ENCODE measurements at places on chromosomes 7 and 10. TPM values are rescaled to one million over a fixed set of nuclear protein-coding genes. Genes with fewer than 3 reads are reported as not detected.
A peak's percentile ranks its signal among the peaks of the same experiment; 100 is the strongest.

IRF5 gene
- total RNA-seq: 8.9 TPM

SLC18A3 gene
- not detected for total RNA-seq

PDZD7 gene
- 2.3 TPM for total RNA-seq

TMEM229A gene
- not detected for total RNA-seq

TFEC gene
- total RNA-seq: 0.30 TPM

SPAM1 gene
- not detected for total RNA-seq

TFR2 gene
- total RNA-seq: 3.9 TPM

DNA sequence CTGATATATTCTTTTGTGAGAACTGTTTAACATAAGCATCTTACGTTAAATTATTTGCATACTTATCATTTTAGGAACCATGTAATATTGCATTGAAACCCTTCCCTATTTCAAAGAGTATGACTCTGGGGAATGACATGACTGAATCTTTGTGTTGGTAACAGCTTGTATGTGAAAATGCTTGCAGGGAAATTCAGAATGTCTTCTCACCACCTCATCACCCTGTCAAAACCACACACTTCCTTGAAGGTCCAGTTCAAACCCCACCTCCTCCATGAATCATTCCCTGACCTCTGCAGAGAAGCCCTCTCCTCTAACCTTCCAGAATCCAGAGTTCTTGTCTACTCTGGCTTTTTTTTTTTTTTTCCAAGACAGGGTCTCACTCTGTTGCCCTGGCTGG lies 26.3 kb upstream of the NKX2-3 start:
- H3K27me3 ChIP-seq: peaks cover 66% of the 10 kb centered on the region
- no peak for DNase-seq
- H3K36me3 ChIP-seq: no peaks in the 10 kb centered on the region
- H3K4me3 ChIP-seq: no peak overlapping the region
- H3K27ac ChIP-seq: no peak overlapping the region

DNA sequence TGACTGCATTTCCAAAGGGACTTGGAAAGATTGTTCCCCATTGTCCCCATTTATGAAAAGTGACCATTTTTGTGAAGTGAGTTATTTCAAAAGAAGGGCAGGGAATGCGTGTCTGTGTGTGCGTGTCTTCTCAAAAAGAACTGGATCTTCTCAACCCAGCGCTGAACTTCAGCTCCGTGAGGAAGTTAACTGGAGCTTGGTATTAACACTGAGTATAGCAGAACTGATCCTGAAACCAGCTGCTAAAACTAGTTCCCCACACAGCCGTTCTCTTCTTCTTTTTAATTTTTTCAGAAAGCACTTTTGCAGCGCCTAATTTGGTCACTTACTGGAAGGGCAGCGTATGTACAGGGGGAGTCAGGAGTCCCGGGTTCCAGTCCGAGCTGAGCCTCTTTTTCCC lies 45.8 kb upstream of the PLEKHA1 start:
- H3K36me3 ChIP-seq: no peaks in the 10 kb centered on the region
- DNase-seq: no peak
- peaks cover 3% of the 10 kb centered on the region for H3K4me1 ChIP-seq
- H3K4me3 ChIP-seq: no peak overlapping the region

DNA sequence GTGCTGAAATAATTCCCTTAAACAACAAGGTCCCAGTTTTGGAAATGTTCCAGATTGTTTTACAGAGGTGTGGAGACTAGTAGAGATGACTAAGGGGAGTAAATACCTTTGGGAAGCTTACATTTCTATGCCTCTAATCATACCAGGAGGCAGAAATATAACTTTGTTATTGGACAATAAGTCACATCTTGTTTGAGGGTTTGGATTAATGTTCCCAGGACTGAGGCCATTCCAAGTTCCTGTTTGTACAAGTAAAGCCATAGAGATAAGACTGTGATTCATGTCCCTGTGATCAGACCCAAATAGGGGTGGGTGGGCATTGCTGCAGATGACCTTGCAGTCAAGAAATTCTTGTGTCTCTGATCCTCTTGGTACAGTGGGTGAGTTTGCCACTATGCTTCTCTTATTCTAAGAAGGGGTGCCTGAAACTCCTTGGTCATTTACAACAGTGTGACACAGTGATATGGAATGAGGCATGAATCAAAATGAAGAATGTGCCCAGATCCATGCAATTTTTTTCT lies 508.3 kb downstream of the SORCS3 start:
- no peaks in the 10 kb centered on the region for H3K27me3 ChIP-seq
- no peaks in the 10 kb centered on the region for H3K36me3 ChIP-seq
- no peak overlapping the region for H3K27ac ChIP-seq
- DNase-seq: no peak
- no peaks in the 10 kb centered on the region for H3K4me1 ChIP-seq

- H3K4me3 ChIP-seq: no peak overlapping the region
- H3K36me3 ChIP-seq: no peaks in the 10 kb centered on the region
- DNase-seq: no peak
- H3K27me3 ChIP-seq: peaks cover 3% of the 10 kb centered on the region
- H3K4me1 ChIP-seq: no peaks in the 10 kb centered on the region
- H3K27ac ChIP-seq: no peak overlapping the region
Observed at GRCh38 chr10:45383682-45384330, 9.8 kb downstream of the ALOX5 start.

DNA sequence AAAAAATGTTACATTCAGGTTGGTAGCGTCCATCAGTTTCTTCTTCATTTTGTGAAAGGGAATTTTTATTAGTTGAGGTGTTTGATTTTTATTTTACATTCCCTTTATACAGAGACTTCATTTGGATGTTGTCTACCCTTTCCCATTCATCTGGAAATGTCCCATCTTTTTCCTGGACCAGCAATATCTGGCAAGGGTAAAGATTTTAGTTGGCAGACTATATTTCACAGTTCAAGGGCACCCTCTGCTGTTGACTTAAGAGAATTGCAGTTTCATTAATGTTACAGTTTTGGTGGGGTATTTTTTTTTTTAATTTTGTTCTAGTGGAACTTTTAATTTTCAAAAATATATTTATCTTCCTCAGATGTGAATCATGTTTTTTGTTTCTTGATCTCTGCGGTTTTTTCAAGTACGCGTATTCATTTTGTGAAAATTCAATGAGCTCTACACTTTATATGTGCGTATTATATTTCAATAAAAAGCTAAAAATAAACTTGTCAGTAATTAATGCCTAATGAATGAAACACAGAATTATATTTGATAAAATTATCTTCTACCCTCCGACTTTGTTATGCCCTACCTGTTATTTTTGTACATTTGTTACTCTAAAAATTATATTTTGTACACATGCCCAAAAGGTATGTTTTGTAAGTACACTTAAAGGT lies 97.9 kb upstream of the KLF14 start:
- no peak overlapping the region for H3K27ac ChIP-seq
- H3K4me1 ChIP-seq: no peaks in the 10 kb centered on the region
- H3K27me3 ChIP-seq: no peaks in the 10 kb centered on the region
- no peak for DNase-seq
- no peak overlapping the region for H3K4me3 ChIP-seq

- no peaks in the 10 kb centered on the region for H3K4me1 ChIP-seq
- H3K4me3 ChIP-seq: no peak overlapping the region
- H3K27ac ChIP-seq: no peak overlapping the region
- H3K27me3 ChIP-seq: no peaks in the 10 kb centered on the region
Observed at GRCh38 chr7:129657363-129657762, 45.8 kb downstream of the NRF1 start.

GRCh38 chr10:70926226-70927000 lies 38.0 kb upstream of the PCBD1 start:
- DNase-seq: no peak
- no peak overlapping the region for H3K4me3 ChIP-seq
- H3K4me1 ChIP-seq: no peaks in the 10 kb centered on the region
- no peak overlapping the region for H3K27ac ChIP-seq

- H3K36me3 ChIP-seq: no peaks in the 10 kb centered on the region
- no peak overlapping the region for H3K4me3 ChIP-seq
- DNase-seq: no peak
- no peak overlapping the region for H3K27ac ChIP-seq
- no peaks in the 10 kb centered on the region for H3K27me3 ChIP-seq
- H3K4me1 ChIP-seq: no peaks in the 10 kb centered on the region
Observed at GRCh38 chr10:114899982-114900381, 38.0 kb upstream of the TRUB1 start.

- no peaks in the 10 kb centered on the region for H3K27me3 ChIP-seq
- no peak for DNase-seq
- H3K4me1 ChIP-seq: peaks cover 25% of the 10 kb centered on the region
- no peaks in the 10 kb centered on the region for H3K36me3 ChIP-seq
- peak overlapping the region; percentile 97 for H3K4me3 ChIP-seq
- peak overlapping the region; percentile 90 for H3K27ac ChIP-seq
Observed at GRCh38 chr10:22712211-22712955, 2.0 kb downstream of the PIP4K2A start.

DNA sequence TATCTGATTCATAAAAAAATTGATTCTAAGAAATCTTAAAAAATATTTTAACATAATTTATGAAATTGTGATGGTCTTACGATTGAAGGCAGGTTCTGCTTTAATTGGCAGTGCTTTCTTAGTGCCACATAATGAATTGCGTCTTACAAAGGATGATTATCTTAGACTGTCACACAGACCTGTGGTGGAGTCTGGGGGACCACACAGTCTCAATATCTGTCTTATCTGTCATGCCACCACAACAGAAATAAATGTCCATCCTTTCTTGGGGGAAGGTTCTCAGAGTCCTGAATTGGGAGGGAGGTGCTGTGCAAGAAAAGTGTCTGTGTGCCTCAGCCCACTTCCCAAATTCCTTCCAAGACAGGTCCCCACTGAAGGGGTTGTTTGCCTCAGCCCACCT lies 34.0 kb downstream of the ZDHHC6 start:
- H3K4me1 ChIP-seq: no peaks in the 10 kb centered on the region
- DNase-seq: no peak
- H3K27ac ChIP-seq: no peak overlapping the region

DNA sequence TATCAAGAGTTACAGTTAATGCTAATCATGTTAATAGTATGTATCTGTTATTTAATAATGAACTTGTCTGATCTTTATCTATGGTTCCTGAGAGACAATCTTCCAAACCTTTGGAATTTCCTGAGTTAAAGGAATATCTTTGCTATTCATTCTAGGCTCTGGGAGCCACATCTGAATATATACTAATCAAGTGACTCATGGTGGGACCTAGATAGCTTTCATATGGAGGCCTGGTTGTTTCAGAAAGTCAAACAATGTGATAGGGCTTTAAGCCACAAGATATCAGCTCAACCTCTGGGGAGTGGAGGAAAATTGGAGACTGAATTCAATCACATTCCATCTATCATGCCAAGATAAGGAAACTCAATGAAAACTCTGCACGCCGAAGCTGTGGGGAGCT lies 746.4 kb downstream of the TNS3 start:
- no peaks in the 10 kb centered on the region for H3K36me3 ChIP-seq
- H3K27me3 ChIP-seq: no peaks in the 10 kb centered on the region
- H3K4me3 ChIP-seq: no peak overlapping the region
- no peaks in the 10 kb centered on the region for H3K4me1 ChIP-seq
- H3K27ac ChIP-seq: no peak overlapping the region

DNA sequence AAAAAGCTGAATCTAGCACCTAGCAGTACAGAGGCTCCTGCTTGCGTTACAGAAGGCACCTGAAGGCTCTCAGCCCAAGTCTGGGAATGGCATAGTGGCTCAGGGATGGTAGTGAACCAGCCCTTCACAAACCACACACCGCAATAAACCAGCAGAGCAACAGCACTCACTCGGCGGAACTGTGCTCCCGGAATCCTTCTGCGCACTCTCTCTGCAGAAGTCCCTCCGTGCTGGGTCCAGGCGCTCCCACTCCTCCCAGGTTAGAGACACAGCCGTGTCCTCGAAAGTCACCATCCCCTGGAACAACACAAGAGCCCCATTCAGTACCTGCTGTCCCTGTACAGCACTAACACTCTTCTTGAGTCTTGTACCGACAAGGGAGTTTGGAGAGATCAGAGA lies 1.5 kb downstream of the ZNF394 start:
- DNase-seq: peak; percentile 48
- no peak overlapping the region for H3K27ac ChIP-seq
- H3K4me3 ChIP-seq: peak overlapping the region; percentile 94
- H3K4me1 ChIP-seq: peaks cover 26% of the 10 kb centered on the region
- no peaks in the 10 kb centered on the region for H3K27me3 ChIP-seq
- H3K36me3 ChIP-seq: peaks cover 34% of the 10 kb centered on the region

DNA sequence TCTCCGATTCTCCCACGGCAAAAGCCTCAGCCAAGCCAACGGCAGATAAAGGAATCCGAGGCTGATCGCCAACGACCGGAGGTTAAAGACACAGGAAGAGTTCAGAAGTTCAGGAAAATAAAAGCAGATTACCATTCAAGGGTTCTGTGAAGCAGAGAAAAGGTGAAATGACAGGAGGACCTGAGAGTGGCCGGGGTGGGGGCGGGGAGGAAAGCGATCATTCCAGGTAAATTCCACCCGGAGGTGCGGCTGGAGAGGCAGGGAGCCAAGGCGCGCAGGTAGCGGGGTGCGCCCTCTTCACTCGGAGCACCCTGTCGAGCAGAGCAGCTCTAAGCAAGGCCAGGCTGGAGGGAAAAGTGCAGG lies 35.3 kb upstream of the SEPHS1 start:
- H3K4me3 ChIP-seq: peak overlapping the region; percentile 38
- peaks cover 10% of the 10 kb centered on the region for H3K4me1 ChIP-seq
- peaks cover 17% of the 10 kb centered on the region for H3K27me3 ChIP-seq
- no peaks in the 10 kb centered on the region for H3K36me3 ChIP-seq
- DNase-seq: no peak

- H3K27me3 ChIP-seq: no peaks in the 10 kb centered on the region
- H3K36me3 ChIP-seq: no peaks in the 10 kb centered on the region
- peaks cover 31% of the 10 kb centered on the region for H3K4me1 ChIP-seq
- peak overlapping the region; percentile 18 for H3K27ac ChIP-seq
- no peak for DNase-seq
Observed at GRCh38 chr10:110461088-110461487, 36.6 kb upstream of the DUSP5 start.

GRCh38 chr10:4826792-4827324 lies 851 bp downstream of the AKR1E2 start:
- no peak for DNase-seq
- peak overlapping the region; percentile 59 for H3K4me3 ChIP-seq
- peak overlapping the region; percentile 91 for H3K27ac ChIP-seq
- H3K4me1 ChIP-seq: peaks cover 12% of the 10 kb centered on the region
- no peaks in the 10 kb centered on the region for H3K27me3 ChIP-seq

DNA sequence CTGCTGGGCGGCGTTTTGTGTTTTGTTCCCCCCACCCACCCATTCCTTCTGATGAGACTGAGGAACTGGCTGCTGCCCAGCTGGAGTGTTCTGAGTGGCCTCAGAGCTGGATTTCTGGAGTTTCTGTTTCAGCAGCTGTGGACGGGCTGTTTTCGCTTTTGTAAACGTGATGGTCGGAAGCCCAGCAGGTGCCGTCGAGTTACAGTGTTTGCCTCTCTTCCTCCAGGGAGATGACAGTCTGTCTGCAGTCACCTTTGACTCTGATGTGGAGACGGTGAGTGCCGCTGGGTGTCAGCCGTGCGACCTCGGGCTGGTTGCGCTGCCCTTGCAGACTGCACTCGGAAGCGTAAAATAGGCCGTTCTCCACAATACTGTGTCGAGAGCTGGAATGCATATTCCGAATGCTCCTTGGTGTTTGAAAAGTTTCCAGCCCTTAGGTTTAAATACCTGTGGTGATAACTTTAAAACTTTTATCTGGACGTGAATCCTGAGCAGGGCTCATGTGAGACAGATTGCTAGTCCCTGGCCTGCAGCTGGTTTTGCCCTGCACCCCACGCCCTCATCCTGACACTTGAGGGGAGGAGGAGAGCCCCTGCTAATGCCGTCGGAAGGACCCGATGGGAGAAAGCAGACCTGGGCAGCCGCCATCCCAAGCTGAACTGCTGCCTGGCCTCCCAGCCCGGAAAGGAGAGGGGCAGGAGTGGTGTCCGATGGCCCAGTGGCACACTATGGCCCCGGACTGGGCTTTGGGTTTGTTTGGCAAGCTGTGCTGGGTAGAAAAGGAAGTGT lies 8.3 kb downstream of the IQCE start:
- no peaks in the 10 kb centered on the region for H3K27me3 ChIP-seq
- H3K4me3 ChIP-seq: no peak overlapping the region
- H3K36me3 ChIP-seq: peaks cover 10% of the 10 kb centered on the region
- DNase-seq: no peak

Measured in suprapubic skin (tissue), 4 donors.